Stimulated activated CD8-positive, alpha-beta memory T cell treated with anti-CD3 and anti-CD28 coated beads, Interleukin-4, amount 100 ng/mL, for 1 hour (primary cell): ENCODE measurements at places on chromosomes 5 and 9.
A peak's percentile ranks its signal among the peaks of the same experiment; 100 is the strongest.

DNA sequence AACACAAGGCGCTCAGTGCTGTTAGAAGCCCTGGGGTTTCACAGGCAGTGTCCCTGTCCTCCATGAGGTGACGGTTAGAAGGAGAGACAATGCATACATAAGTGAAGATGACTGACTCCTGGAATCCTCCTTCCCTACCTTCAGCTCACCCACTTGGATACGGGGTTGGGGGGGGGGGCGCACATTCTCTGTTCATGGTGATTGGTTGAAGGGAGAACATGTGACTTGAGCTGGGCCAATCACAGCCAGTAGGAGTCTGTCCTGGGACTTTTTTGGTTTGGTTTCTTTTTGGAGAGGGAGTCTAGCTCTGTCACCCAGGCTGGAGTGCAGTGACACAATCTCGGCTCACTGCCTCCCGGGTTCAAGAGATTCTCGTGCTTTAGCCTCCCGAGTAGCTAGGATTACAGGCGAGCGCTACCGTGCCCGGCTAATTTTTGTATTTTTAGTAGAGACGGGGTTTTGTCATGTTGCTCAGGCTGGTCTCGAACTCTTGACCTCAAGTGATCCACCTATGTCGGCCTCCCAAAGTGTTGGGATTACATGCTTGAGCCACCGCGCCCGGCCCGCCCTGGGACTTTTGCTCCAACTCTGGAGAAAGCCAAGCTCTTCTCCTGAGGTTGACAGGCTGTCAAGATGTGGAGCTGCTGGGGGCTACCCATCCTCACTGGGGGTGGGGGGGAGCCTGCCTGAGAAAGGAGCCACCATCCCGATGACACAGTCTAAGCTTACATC is 30.8 kb downstream of the SH3PXD2B start:
- DNase-seq, result no peak

DNA sequence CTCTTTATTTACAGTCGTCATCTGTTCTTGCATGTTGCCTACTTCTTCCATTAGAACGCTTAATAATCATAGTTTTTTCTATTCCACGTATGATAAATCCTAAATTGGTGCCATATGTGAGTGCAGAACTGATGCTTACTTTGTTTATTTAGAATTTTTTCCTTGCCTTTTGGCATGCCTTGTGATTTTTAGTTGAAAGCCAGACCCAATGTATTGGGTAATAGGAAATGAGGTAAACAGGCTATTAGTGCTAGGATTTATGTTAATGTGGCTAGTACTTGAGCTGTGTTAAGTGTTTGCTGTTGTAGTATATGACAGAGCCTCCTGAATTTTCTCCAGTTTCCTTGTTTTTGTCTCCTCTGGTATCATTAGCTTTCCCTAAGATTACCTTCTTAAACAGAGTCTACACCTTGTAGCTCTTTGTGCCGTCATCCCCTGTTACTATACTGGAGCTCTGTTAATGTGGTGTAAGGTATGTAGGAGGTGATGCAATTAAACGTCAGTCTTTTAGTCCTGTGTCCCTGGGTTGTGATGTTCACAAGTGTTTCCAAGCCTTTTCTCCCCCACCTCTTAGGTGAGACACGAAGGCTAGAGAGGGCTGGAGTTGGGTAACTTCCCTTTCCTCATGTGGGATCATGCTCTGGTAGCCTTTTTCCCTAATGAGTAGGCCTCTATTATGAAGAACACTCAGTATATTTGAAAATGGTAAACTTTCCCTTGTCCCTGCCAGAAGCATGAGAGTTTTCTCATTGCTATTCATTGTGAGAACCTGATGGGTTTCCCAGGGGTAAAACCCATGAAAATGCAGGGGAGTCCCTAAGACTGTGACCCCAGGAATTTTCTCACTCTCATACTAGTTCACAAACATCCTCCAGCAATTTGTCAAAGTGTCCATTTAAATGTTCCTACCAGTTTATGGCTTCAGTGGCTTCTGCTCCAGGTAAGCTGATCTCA is 21.2 kb downstream of the SPATA31D3 start:
- DNase-seq, result no peak

GRCh38 chr5:124669956-124670721 is 76.3 kb downstream of the ZNF608 start:
- no peak for DNase-seq

GRCh38 chr5:137867664-137868063 is at the start of gene MYOT:
Gene MYOT, plus strand, starts transcription at chr5:137867860. Its CDS starts 2,792 bp downstream, at chr5:137870652.
- DNase-seq, result no peak

- no peak for DNase-seq
These were observed 240.2 kb downstream of the RFK start for GRCh38 chr9:76153902-76154629.

- no peak for DNase-seq
These were observed 89.7 kb upstream of the PRLR start for GRCh38 chr5:35320029-35320428.

- no peak for DNase-seq
These were observed 6.8 kb upstream of the ANKRD33B start for GRCh38 chr5:10556893-10557746.

DNA sequence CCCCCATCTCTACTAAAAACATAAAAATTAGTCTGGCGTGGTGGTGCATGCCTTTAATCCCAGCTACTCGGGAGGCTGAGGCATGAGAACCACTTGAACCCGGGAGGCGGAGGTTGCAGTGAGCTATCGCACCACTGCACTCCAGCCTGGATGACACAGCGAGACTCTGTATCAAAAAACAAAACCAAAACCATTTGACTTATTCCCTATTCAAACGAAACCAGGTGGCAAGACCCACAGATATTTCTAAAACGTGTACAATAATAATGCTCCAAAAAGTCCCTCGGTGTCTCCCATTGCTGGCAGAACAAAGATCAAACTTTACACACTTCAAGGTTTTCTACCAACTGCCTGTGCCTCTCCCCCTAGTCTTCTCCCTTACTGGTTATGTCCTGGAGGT is 29.8 kb downstream of the HMGCR start:
- DNase-seq, result no peak

DNA sequence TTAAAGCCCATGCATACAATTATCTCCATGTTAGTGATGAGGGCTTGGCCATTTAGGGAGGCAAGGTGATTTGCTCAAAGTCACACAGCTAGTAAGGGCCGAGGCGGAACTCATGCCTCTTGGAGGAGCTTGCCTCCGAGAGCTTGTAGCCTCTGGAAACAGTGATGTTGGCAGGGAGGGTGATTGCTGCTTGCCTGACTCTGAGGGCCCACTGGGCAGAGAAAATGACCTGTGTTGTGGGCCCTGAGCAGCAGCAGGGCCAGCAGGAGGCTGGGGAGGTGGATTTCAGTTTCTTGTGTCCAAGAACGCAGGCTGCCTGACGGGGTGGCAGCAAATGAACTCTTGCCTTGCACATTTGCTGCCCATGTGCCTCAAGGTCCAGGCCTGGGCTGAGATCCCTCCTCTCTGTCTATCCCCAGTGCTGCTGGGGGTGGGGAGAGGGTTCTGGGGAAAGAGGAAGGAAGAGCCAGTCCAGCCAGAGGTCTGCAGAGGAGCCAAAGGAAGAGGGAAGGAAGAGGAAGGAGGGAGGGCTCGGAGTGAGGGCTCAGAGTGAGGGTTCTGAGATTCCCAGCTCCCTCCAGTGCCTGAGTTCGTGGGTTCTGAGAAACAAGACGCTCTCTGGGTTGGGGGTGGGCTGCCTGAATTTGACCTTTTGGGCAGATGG is 16.2 kb upstream of the PTGS1 start:
- no peak for DNase-seq

DNA sequence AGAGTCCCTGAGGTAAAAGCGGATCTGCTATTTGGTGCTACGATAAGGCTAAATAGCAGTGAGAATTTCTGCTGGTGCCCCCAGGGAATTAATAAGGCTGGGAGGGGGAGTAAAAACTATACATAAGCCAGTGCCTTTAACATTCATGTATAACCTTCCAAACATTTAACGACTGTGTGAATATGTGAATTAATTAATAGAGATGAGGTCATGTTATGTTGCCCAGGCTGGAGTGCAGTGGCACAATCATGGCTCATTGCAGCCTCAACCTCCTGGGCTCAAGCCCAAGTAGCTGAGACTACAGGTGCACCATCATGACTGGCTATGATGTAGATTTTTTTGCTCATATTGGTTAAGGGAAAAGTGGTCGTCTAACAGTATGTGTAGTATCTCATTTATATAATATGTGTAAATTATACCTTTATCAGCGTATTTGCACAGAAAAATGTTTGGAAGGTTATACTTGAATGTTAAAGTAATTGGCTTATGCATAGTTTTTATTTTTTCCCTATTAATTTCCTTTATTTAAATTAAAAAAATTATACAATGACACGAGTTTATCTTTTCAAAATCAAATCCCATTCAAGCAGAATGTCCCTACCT is 64.6 kb downstream of the EHMT1 start:
- DNase-seq, result no peak

DNA sequence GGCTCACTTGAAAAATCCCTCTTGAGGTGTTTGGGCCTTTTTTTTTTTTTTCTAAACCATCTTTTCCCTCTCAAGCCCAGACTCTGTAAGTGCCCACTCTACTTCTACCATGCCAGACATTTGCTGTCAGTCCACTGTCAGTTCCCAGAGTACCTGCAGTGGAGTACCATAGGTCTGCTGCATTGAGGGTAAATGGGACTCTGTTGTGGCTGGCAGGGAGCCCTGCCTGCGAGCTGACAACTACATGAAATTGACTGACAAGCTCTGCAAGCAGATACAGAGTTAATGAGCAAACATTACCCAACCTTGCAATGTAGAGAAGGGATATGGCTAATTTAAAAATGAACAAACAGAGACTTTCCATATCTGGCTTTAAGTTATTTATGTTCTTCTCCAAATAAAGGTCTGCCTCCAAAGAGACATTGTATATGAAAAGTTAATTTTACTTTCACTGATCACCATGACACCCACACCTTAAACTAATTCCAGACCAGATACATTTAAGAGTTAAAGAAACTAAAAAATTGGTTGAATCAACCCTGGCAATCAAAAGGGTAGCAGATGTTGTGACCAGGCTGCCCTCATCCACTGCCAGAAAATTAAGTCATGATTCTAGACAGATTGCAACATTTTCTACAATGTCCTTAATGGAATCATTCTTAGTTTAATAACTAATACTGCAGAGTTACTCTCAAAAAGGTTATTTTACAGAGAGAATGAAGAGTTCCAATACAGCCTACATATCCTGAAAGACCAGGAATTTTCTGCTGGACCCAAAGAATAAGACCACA is 100.4 kb upstream of the PAM start:
- DNase-seq, result no peak

DNA sequence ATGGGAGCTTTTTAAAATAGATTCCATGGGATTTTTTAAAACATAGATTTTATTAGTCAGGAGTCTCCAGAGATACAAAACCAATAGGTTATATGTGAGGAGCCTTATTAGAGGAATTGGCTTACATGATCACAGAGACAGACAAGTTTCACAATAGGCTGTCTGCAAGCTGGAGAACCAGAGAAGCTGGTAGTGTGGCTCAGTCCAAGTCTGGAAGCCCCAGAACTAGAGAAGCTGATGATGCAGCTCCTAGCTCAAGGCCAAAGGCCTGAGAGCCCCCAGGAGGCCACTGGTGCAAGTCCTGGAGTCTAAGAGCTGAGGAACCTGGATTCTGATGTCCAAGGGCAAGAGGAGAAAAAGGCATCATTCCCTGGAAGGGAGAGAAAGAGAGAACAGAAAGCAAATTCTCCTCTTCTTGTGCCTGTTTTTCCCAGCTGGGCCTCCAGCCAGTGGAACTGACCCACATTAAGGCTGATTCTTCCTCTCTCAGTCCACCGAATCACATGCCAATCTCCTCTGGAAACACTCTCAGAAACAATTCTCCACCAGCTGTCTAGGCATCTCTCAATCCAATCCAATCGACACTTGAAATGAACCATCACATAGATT is 59.3 kb downstream of the AHRR start:
- no peak for DNase-seq

DNA sequence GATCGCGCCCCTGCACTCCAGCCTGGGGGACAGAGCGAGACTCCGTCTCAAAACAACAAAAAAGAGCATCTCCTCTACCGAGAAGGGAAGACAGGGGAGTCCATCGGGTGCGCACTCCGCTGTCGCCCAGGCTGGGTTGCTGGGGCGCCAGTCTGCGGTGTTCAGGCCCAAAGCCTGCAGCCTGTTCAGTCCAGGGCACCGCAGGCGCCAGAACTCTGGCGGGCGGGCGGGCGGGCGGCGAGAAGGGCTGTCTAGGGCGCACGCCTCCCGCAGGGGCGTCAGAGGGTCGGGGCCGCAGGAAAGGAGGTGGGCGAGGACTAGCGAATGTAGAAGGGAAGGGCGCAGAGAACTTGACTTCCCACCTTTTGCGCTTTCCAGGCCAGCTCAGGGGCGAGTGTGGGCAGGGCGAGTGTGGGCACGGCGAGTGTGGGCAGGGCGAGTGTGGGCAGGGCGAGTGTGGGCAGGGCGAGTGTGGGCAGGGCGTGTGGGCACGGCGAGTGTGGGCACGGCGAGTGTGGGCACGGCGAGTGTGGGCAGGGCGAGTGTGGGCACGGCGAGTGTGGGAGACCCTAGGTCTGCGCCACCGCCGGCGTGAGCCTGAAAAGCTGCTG is 10.5 kb downstream of the PROP1 start:
- no peak for DNase-seq

DNA sequence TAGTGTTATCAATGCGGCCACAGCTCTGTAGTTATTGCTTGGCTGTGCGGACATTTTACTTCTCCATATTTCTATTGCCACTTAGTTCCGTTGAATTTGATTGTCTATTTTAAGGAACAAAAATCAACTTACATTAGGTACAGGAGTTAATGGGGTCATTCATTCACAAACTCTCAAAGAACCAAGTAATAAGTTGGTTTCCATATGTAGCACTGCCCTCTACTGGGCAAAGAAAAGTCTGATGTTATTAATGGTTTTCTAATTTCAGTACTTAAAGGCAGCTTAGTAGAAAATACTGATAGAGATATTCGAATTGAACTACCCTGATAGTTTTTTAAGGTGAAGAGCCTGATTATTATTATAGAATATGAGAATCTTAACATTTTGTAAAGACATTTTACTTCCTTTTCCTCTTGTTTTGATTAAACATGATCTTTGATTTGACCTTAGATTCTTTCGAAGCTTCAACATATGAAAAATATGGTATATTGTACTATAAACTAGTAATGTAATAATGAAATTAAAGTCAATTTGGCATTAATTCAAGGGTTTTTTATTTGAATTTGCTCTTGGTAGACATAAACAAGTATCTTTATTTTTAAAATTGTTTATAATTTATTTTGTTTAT is 119.5 kb upstream of the CTNND2 start:
- no peak for DNase-seq

- DNase-seq, result peak; percentile 14
These were observed 42.8 kb downstream of the TIMD4 start for GRCh38 chr5:156920042-156920860.

GRCh38 chr5:73497497-73498056 is 665 bp upstream of the BTF3 start:
- DNase-seq, result no peak

- no peak for DNase-seq
These were observed 4.0 kb downstream of the GFI1B start for GRCh38 chr9:132982458-132982857.
